ENCODE measurements at places on chromosomes 7 and 10. TPM values are rescaled to one million over a fixed set of nuclear protein-coding genes. Genes with fewer than 3 reads are reported as not detected.
A peak's percentile ranks its signal among the peaks of the same experiment; 100 is the strongest.

DNA sequence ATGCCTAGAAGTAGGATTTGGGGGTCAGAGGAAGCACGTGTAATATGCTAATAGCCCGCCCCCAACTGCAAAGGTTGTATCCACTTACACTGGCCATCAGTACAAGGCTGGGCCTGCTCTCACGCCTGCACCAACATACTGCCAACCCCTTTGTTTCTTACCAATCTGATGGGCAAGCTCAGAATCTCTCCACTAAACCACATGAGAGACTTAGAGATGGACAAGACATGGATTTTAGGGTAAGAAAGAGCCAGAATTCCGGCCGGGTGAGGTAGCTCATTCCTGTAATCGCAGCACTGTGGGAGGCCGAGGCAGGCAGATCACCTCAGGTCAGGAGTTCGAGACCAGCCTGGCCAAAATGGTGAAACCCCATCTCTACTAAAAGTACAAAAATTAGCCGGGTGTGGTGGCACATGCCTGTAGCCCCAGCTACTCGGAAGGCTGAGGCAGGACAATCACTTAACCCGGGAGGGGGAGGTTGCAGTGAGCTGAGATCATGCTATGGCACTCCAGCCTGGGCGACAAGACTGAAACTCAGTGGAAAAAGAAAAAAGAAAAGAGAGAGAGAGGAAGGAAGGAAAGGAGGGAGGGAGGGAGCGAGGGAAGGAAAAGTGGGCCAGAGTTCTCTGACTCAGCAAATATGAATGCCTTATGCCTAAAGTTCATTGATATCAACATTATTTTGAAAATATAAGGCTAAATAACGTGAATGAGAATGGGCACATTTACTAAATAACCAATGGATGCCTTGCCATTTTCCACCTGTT lies 162.2 kb downstream of the SLIT1 start:
- H3K4me3 ChIP-seq = no peak overlapping the region
- H3K4me1 ChIP-seq = peaks cover 10% of the 10 kb centered on the region
- peaks cover 7% of the 10 kb centered on the region for H3K27me3 ChIP-seq
- no peaks in the 10 kb centered on the region for H3K36me3 ChIP-seq
- no peak overlapping the region for H3K27ac ChIP-seq

Gene GPER1
- not detected for total RNA-seq

GRCh38 chr7:100437150-100438100 lies 1.1 kb upstream of the PPP1R35 start:
- no peaks in the 10 kb centered on the region for H3K27me3 ChIP-seq
- no peak for DNase-seq
- peaks cover 26% of the 10 kb centered on the region for H3K4me1 ChIP-seq
- H3K27ac ChIP-seq = peak overlapping the region; percentile 48
- peaks cover 22% of the 10 kb centered on the region for H3K36me3 ChIP-seq

DNA sequence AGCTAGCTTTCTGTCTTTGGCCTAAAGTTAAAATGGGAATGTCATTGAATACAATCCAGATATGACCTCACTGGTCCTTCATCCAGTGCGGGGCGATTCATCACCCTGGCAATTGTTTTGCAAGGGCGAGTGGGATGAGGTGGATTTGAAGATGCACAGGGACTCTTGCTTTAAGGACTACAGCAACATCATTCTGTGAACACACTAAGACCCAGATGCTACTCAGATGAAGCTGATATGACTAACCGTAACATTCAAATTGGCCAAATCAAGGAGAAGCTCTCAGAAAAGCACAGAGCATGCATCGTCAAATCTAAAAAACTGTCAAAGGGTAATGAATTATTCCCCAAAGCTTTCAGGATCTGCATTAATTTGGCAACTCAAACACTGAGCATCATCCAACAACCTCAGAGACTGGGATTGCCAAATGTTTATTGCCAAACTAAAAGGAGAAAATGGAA lies 12.8 kb downstream of the CPA1 start:
- DNase-seq = no peak
- no peaks in the 10 kb centered on the region for H3K27me3 ChIP-seq
- peaks cover 2% of the 10 kb centered on the region for H3K36me3 ChIP-seq
- no peak overlapping the region for H3K4me3 ChIP-seq
- peaks cover 15% of the 10 kb centered on the region for H3K4me1 ChIP-seq
- H3K27ac ChIP-seq = no peak overlapping the region

All from activated T-helper 1 cell treated with anti-CD3 and anti-CD28 coated beads, Interleukin-12 subunit alpha, Interleukin-12 subunit beta, Interleukin-2, Interleukin-4 antibody, amounts not matched to agents 30 ng/mL and 10 ng/mL and 1 ng/mL, durations not matched to agents 14 hours and 24 hours and 36 hours (primary cell).